Activated CD4-positive, alpha-beta T cell treated with anti-CD3 and anti-CD28 coated beads, Interleukin-2, amount 10 ng/mL, durations not matched to agents 24 days and 14 days (primary cell): ENCODE measurements at places on chromosomes 1 and 21. TPM values are rescaled to one million over a fixed set of nuclear protein-coding genes. Genes with fewer than 3 reads are reported as not detected.
A peak's percentile ranks its signal among the peaks of the same experiment; 100 is the strongest.

RGS8 gene
- not detected in 2 replicates for total RNA-seq

MRTO4 gene
- total RNA-seq = 132 and 135 TPM in 2 replicates

DNA sequence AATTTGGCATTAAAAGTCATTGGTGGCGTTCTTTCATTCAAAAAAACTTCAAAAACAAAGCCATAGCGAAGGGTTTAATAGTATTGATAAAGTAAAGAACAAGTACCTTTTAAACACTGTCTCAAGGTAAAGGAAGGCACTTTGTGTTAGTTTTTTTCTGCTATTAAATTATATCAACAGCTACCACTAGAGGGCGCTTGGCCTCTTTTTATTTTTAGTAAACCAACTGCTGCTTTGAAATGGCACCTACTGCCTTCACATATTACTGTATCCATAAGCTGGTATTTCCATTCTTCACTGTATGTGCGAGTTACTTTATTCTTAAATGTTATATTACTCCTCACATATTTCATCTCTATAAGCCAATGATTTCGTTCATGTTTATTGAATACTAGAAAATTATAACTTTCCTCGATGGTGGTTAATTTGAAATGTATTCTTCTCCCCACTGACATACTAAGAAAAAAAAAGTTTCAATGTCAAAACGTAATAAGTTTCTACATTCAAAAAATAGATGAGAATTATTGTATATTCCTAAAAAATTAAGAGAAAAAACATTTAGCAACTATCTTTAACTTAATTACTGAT, 125.7 kb upstream of the CXADR start:
- DNase-seq = peak; percentile 85

DNA sequence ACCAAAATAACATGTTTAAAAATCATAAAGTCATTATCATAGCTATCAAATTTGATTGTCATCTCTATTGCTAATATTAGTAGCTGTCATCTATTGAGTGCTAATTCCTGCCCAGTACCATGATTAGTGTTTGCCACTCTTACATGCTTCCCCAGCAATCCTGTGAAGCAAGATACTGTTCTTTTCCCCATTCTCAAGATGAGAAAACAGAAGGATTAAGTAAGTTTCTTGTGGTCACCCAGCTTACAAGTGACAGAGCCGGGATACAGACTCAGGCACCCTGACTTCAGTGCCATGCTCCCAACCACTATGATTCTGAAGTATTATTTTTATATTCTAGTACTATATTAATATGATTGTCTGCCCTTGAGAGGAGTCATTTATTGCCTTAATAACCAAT, 36.5 kb downstream of the LRRC8C start:
- DNase-seq = no peak

- DNase-seq = no peak
These were observed 8.2 kb upstream of the TNFRSF25 start for GRCh38 chr1:6473974-6474814.

DNA sequence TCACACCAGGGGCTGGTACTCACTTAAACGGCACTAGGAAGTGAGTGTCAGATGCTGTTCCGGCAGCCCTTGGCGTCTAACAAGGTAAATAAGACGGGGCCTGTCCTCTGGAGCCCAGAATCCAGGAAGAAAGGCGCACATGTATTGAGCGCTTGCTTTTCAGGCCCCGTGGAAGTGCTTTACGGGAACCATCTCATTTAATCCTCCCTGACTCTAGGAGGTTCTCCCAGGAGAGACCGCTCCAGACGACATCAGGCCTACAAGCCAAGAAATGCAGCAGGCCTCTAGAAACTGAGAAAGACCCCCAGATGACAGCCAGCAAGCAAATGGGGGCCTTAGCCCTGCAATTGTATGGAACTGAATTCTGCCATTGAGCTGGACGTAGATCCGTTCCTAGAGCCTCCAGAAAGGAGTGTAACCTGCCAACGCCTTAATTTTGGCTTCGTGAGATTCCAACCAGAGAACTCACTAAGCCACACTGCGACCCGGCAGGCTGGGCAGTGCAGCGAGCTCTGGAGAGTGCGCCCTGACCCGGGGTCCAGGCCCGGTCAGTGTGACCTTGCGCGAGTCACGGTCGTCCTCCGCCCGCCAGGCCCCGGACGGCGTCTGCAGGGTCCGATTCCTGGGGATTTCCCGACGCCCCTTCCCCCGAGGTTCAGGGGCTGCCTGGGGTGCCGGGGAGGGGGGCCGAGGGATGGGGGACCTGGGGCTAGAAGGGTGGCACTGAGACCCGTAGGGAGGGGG, 532 bp upstream of the MANEAL start:
- no peak for DNase-seq

PTPN22 gene
- 60.4 and 64.1 TPM in 2 replicates for total RNA-seq

DNA sequence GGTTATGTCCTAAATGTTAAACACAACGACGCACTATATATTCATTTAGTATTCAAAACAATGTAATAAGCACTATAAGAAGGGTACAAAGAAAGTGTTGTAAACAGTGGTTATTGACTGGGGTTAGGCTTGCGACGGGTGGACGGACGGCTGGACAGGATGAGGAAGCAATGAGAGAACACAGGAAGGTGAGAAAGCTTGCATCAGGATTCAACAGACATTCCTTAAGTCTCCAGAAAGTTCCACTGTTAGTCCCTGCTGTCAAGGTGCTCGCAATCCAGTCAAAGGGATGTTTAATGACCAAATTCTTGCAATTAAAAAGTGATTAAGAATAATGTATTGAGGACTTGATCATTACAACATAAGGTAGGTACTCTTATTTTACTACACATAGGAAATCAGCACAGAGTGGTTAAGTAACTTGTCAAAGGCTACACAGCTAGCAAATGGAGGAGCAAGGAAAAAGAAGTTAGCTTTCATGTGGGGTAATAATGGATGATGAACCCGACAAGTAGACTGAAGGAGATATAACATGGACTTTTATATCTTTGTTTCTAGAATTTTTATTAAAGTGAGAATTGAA, 994 bp upstream of the ACBD6 start:
- DNase-seq = no peak

DNA sequence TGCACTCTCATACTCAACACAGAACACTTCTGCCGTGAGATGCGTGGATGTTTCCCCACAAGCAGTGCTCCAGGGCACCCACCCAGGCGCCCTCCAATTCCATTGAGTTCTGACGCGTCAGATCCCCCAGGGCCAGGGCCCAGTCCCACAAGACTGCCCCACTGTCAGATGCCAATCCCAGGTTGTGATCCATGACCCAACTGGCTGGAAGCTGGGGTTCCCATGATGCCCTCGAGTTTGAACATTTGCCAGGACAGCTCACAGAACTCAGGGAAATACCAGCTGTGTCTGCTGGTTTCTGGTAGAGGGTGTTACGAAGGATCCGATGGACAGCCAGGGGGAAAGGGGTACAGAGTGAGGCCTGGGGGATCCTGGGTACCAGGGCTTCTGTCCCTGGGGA, 58.4 kb downstream of the AGPAT3 start:
- DNase-seq = no peak

GRCh38 chr1:218495931-218496330, 150.8 kb downstream of the TGFB2 start:
- DNase-seq = no peak

GRCh38 chr1:36836196-36836883, 198.0 kb downstream of the GRIK3 start:
- DNase-seq = no peak
